ENCODE measurements at places on chromosomes 1 and 21. TPM values are rescaled to one million over a fixed set of nuclear protein-coding genes. Genes with fewer than 3 reads are reported as not detected.

DNA sequence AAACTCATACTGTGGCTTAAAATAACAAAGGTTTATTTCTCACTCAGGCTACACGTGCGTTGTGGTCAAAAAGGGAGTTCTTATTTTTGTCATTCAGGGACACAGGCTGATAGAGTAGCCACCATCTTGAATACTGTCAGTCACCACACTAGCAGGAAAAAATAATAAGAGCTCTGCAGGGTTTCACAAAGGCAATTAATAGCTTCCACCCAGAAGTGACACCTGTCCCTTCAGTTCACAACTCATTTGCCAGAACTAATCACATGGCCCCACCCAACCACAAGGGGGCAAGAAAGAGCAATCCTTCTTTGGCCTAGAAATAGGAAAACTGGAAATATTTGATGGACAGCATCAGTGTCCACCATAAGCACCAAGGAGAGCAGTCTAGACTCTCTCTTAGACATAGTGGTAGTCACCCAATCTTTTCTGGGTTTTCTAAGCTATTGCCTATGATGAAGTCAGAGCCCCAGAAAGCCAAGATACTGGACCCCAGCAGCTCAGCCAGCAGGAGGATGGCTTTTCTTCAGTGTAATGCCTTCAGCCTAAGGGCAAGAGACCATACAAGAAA lies 8.2 kb downstream of the HAPLN2 start:
- DNase-seq: peak; percentile 81

GRCh38 chr1:186102547-186103148 lies 272.4 kb downstream of the TPR start:
- DNase-seq: peak; percentile 55

GRCh38 chr1:47689894-47690293 lies 252.1 kb downstream of the FOXD2 start:
- no peak for DNase-seq

- no peak for DNase-seq
Observed at GRCh38 chr1:23163395-23163794, 5.3 kb downstream of the LUZP1 start.

GRCh38 chr1:22884806-22885530 lies 87.7 kb downstream of the LACTBL1 start:
- no peak for DNase-seq

The CTSK gene
- total RNA-seq: 1.7 TPM

The ADAM30 gene
- not detected for total RNA-seq

Data from LHCN-M2 (cell line).